ENCODE measurements at places on chromosomes 1 and 21.

DNA sequence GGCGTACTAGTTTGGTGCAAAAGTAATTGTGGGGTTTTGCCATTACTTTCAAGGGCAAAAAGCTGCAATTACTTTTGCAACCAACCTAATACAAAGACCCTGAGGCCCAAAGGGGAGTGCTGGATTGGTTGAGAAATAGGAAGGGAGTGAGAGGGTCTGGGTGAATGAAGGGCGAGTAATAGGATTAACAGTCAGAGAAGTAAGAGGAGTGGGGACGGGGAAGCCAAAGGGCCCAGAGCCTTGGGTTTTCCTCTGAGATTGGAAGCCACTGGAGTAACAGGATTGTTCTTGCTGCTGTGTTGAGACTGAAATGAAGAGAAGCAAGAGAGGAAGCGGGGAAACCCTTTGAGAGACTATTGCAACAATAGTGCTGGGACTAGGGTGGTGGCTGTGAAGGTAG is 19.0 kb upstream of the PRELP start:
- no peak for DNase-seq

DNA sequence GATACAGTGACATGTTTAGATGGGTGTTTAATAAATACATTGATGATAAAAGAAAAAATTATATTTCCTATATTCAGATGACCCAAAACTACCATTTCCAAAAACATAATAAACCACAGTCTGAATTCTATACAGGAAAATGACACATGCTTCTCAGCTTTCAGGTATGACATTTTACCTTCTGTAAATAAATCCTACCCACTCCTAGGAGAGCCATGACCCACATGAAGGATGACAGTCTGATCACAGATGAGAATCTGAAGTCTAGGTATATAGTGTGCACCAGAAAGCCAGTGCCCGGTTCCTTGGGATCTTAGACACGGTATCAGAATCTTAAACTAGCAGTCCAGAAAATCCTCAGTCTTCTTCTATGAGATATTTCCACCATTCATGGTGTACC is 3.7 kb upstream of the GJA9 start:
- DNase-seq = no peak

DNA sequence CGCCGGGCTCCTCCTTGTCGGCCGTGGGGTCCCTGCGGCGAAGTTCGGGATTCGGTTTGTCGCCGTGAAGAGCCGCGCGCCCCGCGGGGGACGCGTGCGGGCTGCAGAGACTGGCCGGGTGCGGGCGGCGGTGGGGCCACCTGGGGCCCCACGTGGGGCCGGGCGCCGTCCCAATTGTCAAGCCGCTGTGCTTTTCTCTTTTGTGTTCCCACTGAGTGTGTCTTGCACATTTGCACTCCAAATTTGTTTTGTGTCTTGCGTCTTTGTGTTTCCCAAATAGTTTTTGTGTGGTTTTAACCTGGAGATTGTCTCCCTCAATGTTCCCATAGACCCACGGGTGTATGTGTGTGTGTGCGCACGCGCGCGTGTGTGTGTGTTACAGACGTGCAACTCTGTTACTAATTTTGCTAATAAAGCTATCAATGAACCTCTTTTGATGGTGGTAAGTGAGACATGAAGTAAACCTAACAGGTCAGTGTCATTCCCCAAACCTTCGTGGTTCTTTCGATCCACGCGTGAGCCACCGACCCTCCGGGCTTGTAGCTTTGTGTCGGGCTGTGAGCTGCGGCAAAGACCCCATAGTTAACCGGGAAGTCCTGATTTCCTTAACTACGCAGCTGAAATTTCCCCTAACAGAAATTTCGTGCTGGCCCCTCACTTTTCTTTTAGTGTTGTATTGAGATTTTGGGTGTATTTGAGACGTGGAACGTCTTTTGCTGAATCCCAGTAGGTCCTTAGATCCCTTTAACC is 708 bp downstream of the PRDM2 start:
- no peak for DNase-seq

- DNase-seq = no peak
Observed at GRCh38 chr21:20016435-20017005, 981.7 kb upstream of the NCAM2 start.
